Fibroblast of skin of right biceps (primary cell): ENCODE measurements at places on chromosomes 11 and 22.

GRCh38 chr11:134815404-134815803 is 403.4 kb upstream of the B3GAT1 start:
- DNase-seq = no peak

DNA sequence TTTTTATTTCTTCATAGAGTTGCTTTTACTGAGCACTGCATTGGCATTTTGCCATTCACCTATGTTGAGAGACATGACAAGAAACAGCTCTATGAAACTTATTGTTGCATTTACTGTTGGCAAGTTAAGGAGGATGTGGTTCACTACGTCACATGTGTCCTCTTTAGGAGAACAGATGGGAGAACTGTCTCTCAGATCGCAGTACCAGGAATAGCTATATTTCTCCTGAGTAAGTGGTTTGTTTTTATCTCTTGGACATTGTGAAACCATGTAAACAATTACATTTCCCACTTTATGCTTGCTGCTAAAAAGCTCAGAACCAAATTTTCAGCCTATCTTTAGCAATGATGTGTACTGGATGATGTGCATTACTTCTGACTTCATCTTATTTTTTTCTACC is 34.8 kb upstream of the PSMA1 start:
- no peak for DNase-seq

- no peak for DNase-seq
Measured at GRCh38 chr22:42654436-42655073, 5.4 kb upstream of the CYB5R3 start.

GRCh38 chr22:37122598-37123180 is 13.2 kb upstream of the TMPRSS6 start:
- no peak for DNase-seq

DNA sequence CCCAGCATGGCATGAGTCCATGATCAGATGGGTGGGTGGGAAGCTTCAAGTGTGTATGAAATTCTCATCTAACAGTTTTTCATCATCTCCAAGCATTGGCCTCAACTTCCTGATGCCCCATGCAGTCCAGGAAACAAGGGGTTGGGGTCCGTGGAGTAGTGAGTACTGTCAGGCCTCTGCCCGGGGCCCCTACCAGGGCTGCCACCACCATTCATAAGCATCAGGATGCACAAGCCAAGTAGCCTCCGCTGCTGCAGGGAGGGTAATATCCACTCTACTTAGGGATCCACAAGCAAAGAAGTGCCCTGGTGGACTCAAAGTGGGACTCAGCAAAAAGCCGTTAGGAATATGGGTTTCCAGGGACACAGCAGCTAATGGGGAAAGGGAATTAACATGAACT is 49.3 kb downstream of the KCNC1 start:
- DNase-seq = no peak

GRCh38 chr11:83909579-83910534 is 623.7 kb upstream of the CCDC90B start:
- no peak for DNase-seq

DNA sequence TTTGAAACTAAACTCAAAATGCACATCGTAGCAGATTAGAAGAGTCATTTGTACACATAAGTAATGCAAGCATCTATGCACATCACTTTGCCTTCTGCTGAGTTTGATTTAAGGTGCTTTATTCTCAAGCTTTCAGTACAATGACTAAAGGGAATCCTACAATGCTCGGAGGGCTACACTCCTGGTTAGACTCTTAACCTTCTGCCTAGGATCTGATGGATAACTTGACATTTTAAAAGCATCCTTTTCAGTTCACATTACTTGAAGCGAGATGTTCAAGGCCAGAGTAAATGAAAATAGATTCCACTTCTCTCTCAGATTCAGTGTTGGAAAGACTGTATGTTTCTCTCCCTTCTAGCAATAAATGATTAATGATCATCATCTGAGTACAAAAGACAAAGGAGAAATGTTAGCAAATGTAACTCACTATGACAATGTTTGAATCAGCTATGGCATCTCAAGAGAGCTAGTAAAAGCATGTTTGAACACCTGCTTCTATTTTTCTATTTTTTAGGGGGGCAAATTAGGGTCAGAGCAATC is 259.2 kb upstream of the ANO3 start:
- no peak for DNase-seq

- DNase-seq = no peak
Measured at GRCh38 chr22:45225732-45226502, 14.8 kb downstream of the KIAA0930 start.

- DNase-seq = no peak
Measured at GRCh38 chr22:23969071-23969470, 2.4 kb downstream of the DDTL start.

DNA sequence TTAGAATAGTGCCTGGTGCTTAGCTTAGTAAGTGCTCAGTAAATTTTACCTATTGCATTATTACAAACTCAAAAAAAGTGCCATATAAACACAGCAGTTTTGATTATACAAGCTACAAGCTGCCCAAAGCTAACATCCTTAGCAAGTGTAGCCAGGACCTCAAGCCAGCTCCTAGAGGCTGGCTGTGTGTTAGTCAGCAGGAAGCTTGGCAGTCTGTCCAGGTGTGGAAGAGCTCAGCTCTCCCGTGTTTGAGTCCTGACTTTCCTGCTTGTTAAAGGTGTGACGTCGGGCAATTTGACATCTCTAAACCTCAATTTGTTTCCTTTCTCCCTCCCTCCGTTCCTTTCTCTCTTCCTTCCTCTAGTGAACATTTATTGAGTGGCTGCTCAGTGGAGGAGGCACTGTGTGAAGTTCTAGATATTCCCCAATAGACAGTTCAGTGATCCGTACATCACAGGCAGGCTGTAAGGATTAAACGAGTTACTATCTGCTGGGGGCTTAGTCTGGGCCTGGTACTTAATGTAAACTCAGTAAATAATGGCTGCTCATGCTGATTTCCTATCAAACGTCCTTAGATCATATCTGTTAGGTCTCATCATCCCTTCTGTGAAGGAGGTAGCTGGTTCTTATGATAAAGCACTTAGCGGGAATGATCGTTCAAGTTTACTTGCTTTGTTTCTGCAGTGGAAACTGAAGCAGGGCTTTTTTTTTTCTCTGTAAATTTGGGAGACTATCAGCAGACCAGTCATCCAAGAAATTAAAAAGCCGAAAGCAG is 68.7 kb downstream of the PRR5L start:
- DNase-seq = no peak

DNA sequence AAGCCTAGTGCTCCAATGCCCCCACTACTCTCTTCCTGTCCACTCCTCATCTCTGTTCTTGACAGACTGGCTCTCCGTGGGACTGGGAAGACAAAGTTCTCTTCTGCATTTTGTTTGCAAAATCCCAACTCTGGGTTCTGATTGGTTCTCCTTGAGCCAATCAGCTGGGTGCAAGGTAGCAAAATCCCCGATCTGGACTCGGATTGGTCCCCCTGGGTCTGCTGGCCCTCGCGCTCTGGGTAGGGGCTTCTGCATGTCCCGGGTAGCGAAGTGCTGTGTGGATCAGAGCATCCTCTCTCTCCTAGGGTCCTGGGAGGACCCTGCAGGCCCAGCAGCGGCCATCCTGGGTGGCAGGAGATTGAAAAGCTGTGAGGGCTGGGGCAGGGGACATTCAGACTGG is 22.3 kb upstream of the A4GALT start:
- no peak for DNase-seq

- no peak for DNase-seq
Measured at GRCh38 chr22:43820651-43821305, 8.7 kb upstream of the EFCAB6 start.

DNA sequence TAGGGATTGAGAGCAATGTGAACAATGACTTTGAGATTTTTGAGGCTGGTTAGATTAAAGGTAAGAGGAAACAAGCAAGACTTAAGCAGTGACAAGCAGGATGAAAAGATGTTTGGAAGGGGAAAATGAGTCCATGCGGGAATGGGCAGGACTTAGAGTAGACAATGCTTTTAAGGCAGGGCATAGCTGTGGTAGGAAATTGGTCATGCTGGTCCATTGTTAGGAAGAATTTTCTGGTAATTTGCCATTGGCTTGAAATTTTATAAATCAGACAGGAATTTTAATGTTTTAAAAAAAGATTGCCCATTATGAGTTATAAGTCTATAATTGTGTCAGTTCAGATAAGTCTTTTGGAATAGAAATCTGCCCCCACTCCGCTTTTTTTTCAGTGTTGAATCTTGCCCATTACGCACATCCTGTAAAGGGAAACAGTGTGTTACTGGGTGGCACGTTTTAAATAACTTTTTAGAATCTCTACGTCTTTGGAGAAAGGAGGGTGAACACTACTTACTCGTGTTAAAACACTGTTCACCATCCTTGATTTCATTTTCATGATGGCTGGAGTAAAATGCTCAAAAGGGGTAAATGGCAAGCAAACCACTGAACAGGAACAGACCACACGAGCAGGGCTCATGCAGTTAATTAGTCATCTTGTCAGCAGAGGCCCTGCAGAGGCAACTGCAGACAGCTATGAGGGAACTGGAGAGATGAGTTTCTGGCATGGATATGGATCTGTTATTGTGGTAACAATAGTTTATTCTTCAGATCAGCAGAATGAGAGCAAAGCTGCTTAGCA is 25.0 kb downstream of the SWAP70 start:
- peak; percentile 91 for DNase-seq

GRCh38 chr22:44646141-44646540 is 55.9 kb upstream of the PRR5 start:
- DNase-seq = no peak

DNA sequence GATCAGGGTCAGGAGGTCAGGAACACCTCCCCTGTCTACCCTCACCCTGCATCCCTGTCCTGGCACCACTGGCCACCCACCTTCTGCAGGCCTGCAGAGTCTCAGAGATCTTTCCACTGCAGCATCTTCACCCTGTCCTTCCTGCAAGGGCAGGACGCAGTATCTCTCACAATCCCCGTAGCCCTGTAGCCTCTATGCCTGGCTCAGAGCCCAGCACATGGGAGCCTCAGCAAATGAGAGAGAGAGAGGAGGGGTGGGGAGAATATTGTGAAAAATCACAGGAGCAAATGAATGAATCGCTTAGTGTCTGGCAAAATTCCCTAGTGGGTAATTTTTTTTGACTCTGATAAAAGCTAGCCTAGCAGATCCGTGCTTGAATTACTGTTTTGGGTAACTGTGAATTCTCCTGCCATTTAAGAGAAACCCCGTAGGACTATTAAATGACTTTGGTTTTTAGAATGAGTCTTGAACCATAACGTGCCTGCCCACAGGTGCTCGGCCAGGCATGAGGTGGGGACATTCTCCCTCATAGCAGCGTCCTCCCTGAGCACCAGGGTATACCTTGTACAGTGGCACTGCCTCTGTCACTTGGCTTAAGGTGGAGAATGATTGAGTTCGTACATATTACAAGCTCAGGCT is 91.5 kb downstream of the MORC2 start:
- peak; percentile 28 for DNase-seq

DNA sequence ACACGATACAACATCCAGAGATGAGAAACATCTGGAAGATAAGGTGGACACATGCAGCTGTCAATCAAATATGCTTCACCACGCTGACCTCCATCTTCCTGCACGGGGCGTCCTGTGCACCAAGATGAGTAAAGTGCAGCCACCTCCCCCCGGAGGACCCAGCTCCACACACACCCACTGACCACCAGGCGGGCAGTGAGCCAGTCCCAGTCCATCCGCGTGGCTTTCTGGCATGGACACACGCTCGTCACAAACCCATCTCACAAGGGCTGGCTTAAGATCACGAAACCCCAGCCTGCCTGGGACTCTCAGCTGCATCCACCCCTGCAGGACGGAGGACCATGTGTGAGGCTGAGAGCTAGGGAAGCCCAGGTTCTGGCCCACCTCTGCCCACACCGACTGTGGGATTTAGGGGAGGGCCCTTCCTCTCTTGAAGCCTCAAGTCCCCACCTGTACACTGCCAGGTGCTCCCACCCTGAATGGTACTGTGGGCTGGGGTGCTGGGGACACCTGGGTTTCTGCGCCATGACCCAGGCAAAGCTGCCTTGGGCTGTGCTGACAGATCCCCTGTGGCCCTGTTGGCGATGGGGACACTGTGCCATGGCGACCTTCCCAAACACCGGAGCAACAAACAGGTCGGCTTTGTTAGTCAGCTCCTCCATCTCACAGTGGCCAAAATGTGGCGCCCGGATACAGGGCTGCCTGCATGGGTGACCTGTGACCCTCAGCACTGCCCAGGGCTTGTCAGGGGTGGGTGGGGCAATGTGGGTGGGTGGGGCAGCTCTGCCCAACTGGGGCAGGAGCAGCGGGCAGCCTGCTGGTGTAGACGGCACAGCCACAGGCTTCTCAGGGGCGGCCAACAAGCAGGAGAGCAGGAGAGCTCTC is 629.0 kb downstream of the TBC1D22A start:
- no peak for DNase-seq

- DNase-seq = no peak
Measured at GRCh38 chr22:42821386-42821785, 35.7 kb downstream of the ARFGAP3 start.
